ENCODE measurements at places on chromosomes 3 and 15.
A peak's percentile ranks its signal among the peaks of the same experiment; 100 is the strongest.

DNA sequence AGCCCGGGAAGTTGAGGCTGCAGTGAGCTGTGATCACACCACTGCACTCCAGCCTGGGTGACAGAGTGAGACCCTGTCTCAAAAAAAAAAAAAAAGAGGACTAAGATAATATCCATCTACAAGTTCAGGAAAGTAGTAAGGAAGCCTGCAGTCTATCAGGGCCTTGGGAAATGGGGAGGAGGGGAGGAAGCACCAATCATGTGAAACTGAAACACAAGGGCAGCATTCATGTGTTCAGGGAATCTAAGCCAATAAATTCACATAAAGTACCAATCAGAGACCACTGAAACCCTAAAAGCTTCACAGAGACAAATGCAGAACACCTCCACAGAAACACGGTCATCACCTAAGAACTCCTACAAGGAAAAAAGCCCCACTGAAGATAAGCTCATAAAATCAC, 22.9 kb upstream of the HHATL start:
- DNase-seq: no peak

GRCh38 chr3:145893331-145893730, 267.7 kb downstream of the PLOD2 start:
- no peak for DNase-seq

- DNase-seq: no peak
These were observed 3.7 kb downstream of the CHST13 start for GRCh38 chr3:126527455-126528211.

DNA sequence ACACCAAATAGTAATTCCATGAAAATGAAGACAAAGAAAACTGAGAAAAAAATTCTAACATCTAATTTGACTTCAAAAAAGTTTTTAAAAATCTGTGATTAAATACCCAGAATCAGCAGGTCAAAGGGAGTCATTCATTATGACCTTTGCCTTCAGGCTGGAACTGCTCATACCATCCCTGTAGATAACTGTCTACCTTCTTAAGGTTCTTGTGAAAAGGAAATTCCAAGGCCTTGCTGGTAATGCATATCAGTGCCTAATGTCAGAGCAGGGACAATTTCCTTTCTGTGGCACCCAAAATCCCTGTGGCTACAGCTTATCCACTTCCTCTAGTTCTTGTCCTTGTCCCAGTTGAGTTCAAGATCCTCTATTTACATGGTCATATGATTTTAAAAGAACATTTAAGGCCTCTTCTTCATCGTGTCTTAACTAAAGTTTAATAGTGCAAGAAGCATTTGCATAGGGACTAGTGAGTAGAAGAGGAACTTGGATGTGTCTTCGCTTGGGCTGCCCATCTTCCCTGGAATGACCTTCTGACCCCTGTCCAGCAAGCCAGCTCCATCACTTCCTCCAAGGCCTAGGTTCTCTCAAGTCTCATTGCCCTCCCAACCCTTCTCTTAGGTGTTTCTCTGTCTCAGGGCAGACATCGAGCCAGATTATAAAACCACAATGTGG, 8.7 kb upstream of the PLCL2 start:
- DNase-seq: no peak

DNA sequence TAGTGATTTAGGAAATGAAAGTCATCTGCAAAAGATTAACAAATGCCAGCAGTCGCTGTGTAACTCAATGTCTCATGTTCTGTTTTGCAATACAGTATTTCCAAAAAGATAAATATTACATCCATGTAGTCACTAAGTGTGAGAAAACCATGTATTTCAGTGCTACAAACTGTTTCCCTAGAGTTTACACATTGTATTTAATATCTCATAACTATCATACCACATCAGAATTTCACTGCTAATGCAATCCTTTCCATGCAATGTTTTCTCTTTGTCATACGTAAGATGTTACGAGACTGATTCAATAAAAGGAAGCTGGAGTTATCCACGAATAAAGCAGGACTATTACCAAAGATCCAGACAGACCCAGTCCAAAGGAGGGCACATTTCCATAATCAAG, 269.4 kb downstream of the GBE1 start:
- no peak for DNase-seq

DNA sequence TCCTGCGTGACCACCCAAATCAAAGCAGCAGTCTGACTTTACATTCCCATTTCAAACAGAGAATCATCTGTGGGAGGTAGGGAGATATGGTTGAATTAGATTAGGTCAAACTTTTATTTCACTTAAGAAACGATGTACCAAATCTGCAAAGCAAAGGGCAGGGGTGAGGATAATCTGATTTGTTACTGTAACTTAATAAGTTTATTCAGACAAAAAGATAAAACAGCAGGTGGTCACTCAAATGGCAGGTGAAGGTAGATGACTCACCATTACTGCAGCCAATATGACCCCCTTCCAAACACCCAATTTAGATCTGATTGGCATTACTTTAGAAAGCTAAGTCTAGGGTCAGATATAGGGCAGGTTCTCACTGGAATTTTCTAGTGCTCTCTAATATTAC, 651.0 kb upstream of the NAALADL2 start:
- no peak for DNase-seq

- no peak for DNase-seq
These were observed 57.9 kb downstream of the PRICKLE2 start for GRCh38 chr3:64167351-64167750.

- no peak for DNase-seq
These were observed 4.8 kb downstream of the GPR171 start for GRCh38 chr3:151197981-151198767.

DNA sequence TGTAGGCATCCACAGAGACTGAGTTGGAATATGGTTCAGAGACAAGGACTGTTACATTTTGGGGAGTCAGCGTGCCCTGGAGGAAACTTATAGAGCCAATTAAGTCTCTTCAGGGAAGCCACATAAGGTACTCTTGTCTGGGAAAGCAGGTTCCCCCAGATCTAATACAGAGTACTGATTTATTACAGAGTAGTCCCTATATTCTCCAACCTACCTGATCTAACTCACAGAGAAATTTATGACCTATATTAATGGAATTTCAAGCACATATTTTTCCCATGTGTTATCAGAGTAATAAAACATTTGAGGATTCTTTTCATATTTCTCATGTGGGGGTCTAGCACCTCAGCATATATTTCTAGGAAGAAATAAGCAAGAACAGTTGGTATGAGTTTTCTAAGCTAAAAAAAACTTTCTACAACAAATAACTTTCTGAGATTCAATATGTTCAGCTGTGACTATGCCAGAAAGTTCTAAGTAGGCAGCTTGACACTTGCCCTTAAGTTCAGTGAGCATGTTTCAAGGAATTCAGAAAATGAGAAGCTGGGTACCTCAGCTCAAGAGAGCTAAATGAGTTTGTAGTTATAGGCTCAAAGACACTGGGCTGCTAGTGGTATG, 75.3 kb upstream of the COL8A1 start:
- DNase-seq: no peak

- no peak for DNase-seq
These were observed 15.3 kb upstream of the EPHB3 start for GRCh38 chr3:184546252-184546651.

DNA sequence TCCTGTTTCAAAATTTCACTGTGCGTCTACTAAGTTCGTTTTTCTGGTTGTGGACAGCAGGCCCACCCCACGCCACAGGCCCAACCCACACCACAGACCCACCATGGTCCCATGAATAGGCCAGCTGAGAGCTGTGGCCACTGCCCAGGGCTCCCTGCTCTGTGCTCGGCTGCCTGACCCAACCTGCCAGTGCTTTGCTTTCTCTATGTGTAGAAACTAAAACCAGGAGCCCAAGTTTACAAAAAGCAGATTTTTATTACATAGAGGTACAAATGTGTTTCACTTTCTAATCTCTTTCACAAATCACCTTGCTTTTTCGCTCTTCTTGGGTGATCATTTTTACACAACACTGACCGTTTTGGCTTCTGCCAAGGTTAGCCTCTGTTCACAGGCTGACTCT, 69.1 kb downstream of the HERC2 start:
- no peak for DNase-seq

DNA sequence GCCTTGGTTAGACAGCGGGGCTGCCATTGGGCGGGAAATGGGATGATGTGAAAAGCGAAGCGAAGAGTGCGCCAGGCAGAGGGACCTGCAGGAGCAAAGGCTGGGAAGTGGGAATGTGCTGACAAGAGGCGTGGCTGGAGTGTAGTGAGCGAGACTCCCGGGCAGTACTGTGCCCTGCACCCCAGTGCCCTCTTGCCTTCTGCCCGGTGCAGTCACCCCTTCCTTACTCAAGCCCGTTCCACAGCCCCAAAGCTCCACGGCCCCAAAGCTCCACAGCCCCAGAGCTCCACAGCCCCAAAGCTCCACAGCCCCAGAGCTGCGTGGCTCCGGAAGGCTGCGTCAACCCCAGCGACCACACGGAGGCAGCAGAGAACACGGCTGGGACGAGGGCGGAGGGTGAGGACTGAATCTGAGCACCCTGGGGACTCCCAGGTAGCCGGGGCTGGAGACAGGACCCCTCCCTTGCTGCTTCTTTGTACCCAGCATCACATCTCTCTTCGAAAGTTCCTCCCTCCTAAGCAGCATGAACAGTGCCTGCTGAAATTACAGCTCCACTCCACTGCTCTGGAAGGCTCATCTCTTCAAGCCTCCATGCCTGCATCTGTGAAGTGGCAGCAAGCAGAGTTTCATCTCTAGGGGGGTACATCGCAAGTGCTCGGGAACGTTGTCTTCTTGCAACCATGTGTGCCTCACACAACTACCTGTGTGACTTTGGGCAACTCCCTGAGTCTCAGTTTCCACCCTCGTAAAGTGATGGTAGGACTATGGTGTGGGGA, 108.9 kb downstream of the FBLN2 start:
- DNase-seq: peak; percentile 46

- no peak for DNase-seq
These were observed 69.1 kb downstream of the MB21D2 start for GRCh38 chr3:192848371-192849233.

GRCh38 chr3:195757438-195757770, 36.6 kb downstream of the MUC20 start:
- no peak for DNase-seq

All from activated T-helper 1 cell treated with Interleukin-2 at 50 U/mL for 16 hours (primary cell).